ENCODE measurements at places on chromosomes 11 and 22.

DNA sequence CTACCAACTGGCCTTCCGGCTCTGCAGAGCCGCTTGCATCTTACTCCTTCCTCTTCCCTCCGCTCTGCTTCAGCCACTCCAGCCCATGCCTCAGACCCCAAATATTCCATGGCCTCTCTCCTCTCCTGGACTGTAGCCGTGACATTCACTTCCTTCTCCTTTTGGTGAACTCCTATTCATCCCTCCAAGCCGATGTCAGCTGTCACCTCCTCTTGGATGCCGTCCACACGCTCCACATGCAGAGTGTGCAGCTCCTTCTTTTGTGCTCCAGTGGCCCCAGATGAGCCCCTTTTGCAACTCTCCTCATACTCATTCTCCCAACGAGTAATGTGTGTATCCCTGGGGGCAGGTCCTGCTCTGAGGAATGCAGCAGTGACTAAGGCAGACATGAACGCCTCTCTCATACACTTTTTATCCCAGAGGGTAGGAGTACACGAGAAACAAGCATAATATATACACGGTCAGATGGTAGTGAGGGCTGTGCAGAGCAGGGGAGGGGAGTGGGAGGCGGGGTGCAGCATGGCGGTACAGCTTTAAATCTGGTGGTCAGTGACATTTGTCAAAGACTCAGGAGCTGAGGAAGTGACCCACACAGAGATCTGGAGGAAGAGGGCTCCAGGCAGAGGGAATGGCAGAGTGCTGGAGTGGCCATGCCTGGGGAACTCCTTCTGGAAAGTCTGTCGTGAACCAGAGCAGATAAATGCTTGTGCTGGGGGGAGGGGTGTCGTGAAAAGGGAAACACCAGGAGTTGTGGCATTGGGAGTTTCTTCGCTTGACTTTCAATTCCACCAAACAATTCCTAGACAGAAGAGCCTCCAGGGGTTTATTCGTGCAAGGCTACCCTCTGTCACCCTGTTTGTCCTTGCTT is 83.8 kb upstream of the ATXN10 start:
- DNase-seq, result peak; percentile 44

GRCh38 chr11:70612459-70613141 is 214.3 kb downstream of the CTTN start:
- no peak for DNase-seq

DNA sequence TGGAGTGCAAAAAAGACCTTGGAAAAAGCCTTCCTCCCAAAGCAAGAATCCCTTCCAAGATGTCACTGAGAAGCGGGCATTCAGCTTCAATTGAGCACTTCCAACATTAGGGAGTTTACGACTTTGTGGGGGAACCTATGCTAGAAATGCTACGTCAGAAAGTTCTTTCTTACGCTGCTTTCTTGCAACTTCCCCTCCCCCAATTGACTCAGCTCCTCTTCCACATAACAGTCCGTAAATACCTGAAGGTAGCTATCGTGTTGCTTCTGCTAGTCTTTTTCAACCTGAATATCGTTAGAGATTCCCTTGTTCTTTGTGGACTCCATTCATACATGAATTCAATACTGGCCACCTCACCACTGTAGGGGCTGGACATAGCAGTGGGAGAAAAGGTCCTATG is 47.0 kb downstream of the VSIG10L2 start:
- no peak for DNase-seq

DNA sequence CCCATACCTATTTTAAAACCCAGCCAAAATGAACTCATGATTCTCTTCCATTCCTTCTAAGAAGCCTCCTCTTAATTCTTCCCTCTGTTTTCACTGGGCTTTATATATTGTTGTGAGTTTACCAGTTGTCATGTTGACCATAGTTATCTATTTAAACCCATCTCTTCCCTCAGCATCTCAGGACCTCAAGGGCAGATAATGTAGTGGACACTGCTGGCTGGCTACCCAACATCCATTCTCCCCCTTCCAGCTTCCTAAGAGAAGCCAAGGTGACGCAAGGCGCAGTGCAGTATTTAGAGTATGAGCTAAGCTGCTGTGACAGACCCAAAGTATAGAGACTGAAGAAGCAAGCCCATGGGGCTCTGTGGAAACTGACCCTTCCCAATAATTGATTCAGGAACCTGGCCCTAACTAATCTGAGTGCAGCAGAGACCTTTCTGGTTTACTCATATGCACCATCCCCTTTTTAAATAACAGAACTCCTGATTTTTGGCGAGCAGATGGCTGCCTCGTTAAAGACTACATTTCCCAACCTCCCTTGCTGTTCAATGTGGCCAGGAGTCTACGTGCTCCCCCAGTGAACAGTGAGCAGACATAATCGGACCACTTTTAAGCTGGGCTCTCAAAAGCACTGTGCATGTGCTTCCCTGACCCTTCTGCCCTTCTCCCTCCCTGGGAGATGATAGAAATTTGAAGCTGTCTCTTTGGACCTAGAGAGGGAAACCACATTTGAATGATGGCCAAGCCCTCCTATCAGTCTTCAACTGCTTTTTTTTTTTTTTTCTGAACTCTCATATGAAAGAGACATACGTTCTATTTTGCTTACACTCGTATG is 28.1 kb upstream of the CREB3L1 start:
- peak; percentile 87 for DNase-seq

DNA sequence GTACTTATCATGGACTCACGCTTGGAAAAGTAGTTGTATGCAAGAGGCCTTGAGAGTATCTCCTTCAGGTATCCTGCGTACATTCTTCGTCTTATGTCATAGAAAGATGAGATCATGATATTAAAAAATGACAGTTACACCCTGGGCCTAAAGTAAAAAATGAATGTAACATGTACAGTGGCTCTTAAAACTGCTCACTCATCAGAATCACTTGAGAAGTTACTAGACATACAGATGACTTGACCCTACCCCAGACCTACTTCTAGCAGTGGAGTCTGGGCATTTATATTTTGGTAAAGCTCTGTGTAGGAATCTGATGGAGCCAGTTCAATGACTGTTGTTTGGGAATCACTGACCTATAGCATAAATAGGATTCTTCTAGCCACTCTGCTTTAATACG is 54.5 kb downstream of the PPME1 start:
- DNase-seq, result no peak

- peak; percentile 99 for DNase-seq
These were observed 36.6 kb downstream of the RPL27A start for GRCh38 chr11:8719211-8719649.

DNA sequence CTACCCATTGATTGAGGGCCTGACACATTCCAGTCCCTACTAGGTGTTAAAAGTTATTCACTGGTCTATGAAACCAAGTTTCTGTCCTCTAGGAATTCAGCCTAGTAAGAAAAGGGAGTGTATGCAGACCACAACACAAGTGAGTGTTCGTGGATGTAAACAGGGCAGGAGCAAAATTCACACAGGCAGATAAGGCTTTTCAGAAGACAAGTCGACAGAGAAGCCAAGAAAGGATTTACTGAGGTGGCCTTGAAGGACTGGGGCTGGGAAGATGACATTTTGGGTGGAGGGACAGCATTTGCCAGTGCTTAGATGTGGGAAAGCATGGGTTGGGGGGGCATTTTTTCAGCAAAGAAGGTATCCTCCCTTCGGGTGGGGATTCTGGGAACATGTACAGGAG is 76.2 kb downstream of the TSPAN18 start:
- DNase-seq, result no peak

- DNase-seq, result no peak
These were observed 60.7 kb downstream of the GLYATL1 start for GRCh38 chr11:59000003-59000402.

DNA sequence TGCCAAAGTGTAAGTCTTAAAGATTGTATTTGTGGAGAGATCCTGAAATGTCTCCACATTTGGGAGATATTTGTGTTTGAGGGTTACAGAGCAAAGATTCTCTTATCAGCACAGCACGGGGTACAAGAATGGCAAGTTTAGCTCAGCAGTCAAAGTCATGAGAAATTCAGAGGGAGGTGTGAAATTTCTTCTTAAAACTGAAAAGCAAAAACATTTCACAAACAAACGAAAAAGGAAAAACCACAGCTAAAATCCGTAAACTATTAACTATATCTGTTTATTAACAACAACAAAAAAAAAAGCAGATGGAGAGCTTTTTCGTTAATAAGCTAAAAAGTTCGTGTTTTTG is 40.9 kb upstream of the ETS1 start:
- DNase-seq, result no peak

- DNase-seq, result no peak
These were observed 98.2 kb downstream of the LDLRAD3 start for GRCh38 chr11:36041988-36042611.

DNA sequence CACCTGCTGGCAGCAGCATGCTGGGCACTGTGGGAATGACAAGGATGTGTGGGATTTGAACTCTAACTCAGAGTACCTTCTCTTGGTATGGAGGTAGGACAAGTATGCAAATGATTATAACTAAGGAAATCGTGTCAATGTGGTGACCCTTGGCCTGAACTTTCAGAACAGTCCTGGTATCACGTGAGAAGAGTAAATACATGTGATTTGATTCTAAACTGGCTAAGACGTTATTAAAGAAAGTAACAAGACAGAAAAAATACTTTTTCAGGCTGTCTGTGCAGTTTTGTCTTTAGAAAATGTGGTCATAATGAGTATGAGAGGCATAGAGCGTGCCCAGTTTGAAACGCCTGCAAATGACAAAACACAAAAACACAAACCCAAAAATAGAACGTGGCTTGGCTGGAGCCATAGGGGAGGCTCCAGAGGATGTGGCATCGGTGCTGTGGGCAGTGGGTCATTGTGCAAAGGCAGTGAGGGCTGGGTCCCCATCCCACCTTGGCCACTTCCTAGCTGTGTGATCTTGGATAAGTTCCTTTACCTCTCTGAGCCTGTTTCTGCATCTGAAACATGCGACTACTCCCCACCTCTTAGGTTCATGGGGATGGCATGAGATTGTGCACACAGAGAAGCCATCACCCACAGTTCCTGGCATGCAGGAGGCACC is 18.4 kb upstream of the IL2RB start:
- no peak for DNase-seq

GRCh38 chr22:24427500-24428164 is at the start of gene ADORA2A:
Gene ADORA2A, plus strand, starts transcription at chr22:24427599. Its CDS starts 5,806 bp downstream, at chr22:24433405.
- DNase-seq, result no peak

DNA sequence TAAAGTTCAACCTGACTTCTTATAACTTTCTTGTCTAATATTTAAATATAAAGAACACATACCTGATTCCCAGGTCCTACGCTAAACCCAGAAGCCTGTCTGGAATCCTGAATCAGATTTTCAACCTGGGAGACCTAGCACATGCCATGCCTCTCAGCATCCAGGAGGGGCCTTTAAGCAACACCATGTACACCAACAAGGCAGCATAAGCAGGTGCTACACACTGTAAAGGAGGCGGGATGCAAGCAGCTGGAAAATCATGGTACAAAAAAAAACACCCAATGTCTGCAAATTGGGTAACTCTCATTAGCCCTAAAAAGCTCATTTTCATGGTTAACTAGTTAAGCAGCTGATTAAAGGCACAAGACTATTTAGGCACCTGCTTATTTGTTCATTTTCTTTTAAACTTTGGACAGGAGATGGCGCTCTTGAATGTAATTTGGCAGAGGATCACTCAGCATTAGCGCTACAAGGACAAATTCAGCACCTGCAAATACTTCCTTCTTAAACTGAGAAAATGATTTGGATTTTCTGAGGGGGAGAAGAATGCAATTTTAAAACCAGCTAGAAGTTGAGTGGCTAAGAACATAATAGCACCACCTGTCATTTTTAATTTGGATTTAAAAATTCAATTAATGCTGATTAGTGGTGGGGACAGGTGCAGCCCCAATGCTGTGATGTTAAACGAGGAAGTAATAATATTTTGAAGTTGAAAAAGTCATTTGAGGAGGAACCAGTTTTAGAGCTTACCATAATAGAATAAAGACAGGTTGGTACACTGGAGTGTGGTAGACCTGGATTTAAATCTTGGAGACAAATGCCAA is 104.0 kb downstream of the FAR1 start:
- DNase-seq, result peak; percentile 46

- peak; percentile 9 for DNase-seq
These were observed 54.4 kb downstream of the TMEM135 start for GRCh38 chr11:87092159-87092558.

DNA sequence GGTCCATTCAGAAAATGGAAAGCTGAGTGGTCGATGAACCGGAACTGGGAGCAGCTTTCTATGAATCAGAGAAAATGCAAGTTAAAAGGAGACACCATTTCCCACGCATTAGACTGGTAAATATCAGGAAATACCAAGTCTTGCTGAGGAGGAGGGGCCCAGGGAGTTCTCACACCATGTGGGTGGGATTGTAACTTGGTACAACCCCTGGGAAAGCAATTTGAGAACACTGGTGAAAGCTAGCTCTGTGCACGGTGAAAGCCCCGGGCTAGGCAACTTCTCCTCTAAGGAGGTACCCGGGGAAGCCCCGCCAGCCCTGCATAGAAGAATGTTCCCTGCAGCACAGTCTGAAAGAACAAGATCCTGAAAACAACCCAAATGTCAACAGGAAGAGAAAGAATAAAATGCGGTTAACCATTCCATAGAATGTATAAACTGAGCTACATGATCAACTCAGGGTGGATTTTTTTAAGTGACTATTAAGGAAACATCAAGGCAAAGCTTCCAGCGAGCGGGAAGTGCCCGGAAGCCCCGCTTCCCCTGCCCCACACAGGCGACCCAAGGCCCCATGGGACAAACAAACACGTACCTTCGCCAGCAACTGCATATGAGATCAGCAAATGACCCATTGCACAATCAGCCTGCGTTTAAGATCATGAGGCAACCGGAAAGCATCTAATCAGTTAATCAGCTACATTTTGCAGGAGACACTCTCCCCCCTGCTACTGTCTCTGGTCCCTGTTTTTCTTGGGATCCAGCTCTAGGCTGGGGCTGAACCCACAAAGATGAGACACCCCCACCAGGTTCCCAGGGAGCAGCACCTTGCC is 11.3 kb downstream of the SHANK2 start:
- DNase-seq, result peak; percentile 38

- DNase-seq, result peak; percentile 77
These were observed 143.8 kb upstream of the DDI1 start for GRCh38 chr11:103892603-103893002.

GRCh38 chr11:727859-728748 is 19.2 kb upstream of the TALDO1 start:
- peak; percentile 48 for DNase-seq

DNA sequence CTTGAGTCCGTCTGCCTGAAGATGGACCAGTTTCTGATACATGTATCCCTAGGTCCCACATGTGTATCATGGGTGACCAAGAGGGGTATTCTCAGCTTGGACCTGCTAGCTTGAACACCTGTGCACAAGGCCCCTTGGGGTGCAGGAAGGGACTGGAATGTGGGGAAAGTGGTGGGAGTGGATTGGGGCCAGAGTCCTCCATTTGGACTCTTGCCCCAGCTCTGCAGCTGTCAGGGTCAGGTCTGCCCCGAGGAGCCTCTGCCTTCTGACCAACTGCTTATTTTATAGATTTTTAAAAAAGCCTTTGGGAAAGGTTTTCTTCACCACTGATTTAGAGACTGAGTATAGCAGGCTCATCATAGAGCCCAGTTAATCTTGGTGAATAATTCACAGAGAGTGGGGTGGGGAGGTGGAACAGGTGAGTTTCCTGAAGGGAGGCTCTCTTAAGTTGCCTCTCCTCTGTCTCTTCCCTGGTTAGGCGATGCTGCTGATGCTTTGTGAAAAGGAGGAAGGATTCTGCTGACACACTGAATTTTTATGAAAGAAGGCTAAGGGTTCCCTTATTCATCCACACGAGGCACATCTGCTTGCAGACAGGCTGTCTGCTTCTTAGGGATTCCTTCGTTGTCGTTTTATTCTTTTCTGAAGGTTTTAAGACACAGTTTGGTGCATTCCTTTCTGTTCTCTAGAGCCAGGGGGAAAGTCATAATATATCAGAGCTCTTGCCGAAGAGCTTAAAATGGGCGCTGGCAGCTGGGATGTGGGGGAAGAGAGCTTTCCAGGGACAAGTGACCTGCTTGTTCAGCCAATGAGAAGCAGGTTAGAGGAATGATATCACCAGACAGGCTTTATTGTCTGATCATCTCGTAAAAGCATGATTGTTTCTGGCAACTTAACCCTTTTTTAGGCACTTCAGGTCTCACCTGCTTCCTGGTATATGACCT is 19.9 kb downstream of the TRIM44 start:
- peak; percentile 29 for DNase-seq
